Mucosa of gallbladder (tissue), 1 donor: ENCODE measurements at places on chromosomes 5 and 9. TPM values are rescaled to one million over a fixed set of nuclear protein-coding genes. Genes with fewer than 3 reads are reported as not detected.
A peak's percentile ranks its signal among the peaks of the same experiment; 100 is the strongest.

The ANKRD31 gene
- 0.17 TPM for total RNA-seq

The MYO10 gene
- total RNA-seq: 16.2 TPM

The SMIM33 gene
- total RNA-seq: 0.17 TPM

DNA sequence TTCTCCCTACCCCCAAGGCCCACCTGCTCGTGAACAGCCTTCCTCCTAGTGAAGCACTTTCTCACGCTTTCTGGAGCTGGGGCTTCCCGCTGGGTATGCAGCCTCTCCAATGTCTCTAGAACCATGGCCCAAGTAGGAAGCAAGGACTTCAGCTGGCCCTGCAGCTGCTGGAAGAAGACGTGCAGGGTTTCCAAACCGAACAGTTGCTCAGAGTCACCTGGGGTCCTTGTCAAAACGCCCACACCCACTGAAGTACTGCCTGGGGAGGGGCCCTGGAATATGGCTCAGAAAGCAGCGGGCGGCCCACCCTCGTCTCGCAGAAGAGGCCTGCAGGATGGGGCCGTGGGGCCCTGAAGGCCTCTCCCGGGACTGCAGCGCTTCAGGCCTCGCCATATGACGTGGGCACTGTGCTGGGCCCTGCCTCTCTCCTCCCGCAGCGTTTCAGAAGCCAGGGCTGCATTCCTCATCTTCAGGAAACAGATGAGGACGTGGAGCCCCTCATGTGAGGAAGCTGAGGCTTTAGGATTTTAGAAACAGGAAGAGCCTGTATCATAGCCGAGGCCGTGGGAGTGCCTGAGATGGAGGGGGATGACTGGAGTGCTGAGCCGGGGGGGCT, 116.0 kb upstream of the LMX1B start:
- DNase-seq: no peak

GRCh38 chr9:22529426-22530199, 83.0 kb downstream of the DMRTA1 start:
- no peak for DNase-seq

- no peak for DNase-seq
Observed at GRCh38 chr9:129258823-129259301, 80.8 kb upstream of the IER5L start.

- DNase-seq: no peak
Observed at GRCh38 chr5:142600092-142600491, 85.8 kb downstream of the FGF1 start.

DNA sequence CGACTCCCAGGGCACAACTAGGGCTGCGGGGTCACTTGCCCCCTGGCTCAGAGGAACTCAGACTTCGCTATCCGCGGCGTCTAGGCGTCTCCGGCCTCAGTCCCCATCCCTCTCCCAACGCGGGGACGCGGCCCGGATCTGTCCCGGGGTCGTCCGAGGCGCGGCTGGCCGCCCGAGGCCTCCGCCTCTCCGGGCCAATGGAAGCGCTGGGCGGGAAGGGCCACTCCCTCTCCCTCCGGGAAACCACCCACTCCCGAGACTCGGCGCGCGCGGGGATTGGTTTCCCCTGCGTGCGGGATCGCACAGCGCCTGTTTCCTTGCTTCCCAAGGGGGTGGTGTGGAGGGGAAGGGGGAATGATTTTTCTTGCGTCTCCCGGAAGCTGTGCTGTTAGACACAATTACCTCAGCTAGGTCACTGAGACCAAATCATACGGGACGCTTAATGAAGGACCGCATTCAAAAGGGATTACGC, 38.3 kb downstream of the NR2F1 start:
- peak; percentile 72 for DNase-seq

DNA sequence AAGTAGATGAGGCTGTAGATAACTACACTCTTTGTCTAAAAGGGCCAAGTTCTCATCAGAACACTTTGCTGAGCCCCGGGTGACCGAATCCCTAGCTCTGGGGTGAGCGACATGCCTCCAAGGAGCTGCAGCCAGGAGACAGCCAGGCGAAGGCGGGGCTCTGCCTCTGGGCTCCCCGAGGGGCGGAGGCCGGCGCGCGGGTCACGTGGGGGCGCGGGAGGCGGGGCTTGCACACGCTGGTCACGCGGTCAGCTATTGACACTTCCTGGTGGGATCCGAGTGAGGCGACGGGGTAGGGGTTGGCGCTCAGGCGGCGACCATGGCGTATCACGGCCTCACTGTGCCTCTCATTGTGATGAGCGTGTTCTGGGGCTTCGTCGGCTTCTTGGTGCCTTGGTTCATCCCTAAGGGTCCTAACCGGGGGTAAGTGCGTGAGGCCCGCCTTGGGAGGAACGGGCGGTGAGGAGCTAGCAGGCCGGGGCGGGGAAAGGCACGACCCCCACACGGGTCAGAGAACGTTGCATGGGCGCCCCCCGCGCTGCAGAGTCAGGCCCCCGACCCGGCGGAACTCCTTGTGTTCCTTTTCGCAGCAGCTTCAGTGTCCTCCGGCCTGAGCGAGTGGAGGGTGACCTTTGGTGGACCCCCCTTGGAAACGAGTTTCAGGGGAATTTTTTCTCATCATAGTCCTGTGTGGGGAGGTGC, at the start of gene ATP6V0E1:
Gene ATP6V0E1, plus strand, starts transcription at position 230 of the 702 bp plus-strand sequence. Its CDS starts 90 bp downstream, at position 320.
- peak; percentile 96 for DNase-seq

DNA sequence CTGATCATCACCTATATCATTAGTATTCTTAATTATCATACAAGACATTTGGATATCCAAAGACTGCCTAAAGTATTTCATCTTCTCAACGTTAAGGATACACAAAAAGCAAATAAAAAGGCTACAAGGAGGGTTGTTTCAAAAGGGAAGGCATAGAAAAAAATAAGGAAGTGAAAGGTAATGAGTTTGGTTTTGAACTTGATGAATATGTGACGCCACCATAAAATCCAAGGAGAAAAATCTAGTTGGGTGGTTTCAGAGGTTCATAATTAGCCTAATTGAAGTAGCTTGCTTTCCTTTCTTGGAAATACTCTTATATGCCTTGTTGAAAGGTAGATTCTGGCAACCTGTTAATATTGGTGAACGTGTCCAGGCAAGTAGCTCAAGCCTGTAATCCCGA, 96.1 kb upstream of the SGCD start:
- no peak for DNase-seq

DNA sequence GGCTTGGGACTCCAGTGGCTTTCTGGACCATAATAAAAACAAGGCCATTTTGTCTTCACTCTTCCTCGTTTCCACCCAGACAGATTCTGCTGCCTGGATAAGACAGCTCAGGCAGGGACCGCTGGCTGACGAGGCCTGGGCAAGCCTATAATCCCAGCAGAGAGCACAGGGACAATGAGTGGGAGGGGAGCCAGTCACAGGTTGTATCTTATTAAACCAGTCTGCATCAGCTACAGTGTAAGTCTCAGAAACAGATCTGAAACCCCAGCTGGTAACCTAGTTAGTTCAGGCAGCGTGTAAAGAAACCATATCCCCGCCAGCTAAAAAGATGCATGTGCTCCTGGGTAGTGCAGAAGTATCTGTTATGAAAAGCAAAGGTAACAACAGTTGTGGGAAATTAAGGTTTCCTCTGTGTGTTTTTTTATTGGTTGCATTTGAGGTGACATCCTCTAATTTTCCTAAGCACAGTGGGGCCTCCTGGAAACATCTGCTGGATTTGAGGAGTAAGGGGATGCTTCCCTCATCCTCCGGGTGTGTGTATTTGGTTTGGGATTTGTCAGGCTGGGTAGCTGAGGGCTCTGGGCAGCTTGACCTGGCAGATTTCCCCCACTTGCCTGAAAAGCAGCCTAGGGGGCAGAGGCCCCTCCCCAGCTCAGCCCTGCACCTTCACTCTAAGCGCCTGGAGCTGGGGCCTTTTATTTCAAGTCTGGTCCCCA, 15.2 kb upstream of the TAL2 start:
- DNase-seq: no peak
